ENCODE measurements at places on chromosomes 5 and 9. TPM values are rescaled to one million over a fixed set of nuclear protein-coding genes. Genes with fewer than 3 reads are reported as not detected.

The TSSK1B gene
- 0.10 TPM for total RNA-seq

DNA sequence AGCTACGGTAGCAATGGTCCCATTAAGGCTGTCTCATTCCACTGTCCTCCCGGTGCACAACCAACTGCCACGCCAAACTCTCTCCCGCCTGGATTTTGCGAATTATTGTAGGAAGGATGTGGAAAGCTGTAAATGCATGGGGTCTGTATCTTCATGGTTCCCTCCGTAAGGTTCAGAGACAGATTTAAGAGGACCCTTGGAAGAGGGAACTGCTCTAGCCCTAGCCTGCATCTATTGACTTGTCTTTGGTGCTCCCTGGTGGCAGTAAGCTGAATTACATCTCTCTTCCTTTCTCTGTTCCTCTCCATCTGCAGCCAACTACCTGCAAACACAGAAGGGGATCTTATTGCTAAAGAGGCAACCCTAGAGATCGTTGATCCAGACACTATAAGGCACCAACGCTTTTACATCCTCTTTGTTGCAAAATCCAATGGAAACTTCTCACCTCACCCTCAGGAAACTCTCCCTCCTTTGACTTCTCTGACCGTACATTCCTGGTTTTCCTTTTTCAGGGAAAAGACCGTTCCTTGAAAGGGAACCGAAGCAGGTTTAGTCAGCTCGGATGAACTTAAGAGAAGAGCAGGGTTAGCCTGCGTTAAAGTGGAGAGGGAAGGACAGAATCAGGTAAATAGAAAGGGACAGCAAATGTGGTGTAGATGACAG, 11.9 kb downstream of the CAPSL start:
- DNase-seq = peak; percentile 62

GRCh38 chr5:95856501-95856981, 34.0 kb upstream of the GLRX start:
- no peak for DNase-seq

The SHISAL2B gene
- 0.30 TPM for total RNA-seq

DNA sequence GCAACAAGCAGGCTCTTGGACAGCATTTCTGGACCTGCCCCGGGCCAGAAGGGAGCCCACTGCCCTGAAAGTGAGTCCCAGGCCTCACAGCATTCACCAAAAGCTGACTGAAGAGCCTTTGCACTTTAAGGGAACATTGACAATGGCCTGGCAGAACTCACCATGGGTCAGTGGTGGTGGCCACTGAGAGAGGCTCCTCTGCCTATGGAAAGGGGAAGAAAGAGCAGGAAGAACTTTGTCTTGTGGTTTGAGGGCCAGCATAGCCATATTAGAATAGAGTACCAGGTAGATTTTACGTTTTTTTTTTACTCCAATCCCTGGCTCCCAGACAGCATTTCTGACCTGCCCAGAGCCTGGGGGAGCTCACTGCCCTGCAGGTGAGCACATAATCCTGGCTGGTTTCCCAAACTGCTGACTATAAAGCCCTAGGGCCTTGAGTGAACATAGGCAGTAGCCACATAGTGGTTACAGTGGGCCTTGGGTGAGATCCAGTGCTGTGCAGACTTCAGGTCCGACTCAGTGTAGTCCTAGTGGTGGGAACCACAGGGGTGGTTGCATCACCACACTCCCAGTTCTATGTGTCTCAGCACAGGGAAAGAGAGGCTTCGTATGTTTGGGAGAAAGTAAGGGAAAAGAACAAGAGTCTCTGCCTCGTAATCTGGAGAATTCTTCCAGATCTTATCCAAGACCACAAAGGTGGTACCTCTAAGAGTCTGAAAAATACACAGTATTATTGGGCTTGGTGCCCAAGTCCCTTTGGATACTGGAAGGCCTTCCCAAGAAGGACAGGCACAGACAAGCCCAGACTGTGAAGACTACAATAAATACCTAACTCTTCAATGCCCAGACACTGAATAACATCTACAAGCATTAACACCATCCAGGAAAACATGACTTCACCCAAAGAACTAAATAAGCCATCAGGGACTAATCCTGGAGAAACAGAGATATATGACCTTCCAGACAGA, 89.5 kb downstream of the TSSK1B start:
- DNase-seq = no peak

DNA sequence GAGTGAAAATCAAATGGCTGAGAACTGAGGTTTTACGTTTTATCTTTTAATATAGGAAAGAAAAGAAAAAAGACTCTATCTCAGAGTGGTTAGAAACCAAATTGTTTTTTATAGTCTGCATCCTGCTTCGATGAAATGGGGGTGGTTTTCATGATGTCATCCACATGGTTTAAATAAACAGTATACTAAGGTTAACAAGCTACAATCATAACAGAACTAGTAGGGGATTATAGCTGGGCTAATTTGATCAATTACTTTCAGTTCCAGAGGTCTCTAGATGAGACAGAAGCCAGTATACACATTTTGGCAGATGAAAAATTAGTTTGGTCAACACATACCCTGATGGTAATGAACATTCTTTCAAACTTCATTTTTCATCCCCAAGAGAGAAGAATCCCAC, 106.3 kb upstream of the SNX2 start:
- no peak for DNase-seq

The PHF2 gene
- total RNA-seq = 32.0 TPM
